Stimulated activated CD4-positive, alpha-beta T cell treated with anti-CD3 and anti-CD28 coated beads, Interleukin-15, amount 100 ng/mL, for 24 hours (primary cell): ENCODE measurements at places on chromosomes 6 and 20.

GRCh38 chr6:67606906-67607828 lies 1027.9 kb upstream of the ADGRB3 start:
- DNase-seq: no peak

GRCh38 chr6:79742030-79742429 lies 110.9 kb downstream of the SH3BGRL2 start:
- DNase-seq: no peak

DNA sequence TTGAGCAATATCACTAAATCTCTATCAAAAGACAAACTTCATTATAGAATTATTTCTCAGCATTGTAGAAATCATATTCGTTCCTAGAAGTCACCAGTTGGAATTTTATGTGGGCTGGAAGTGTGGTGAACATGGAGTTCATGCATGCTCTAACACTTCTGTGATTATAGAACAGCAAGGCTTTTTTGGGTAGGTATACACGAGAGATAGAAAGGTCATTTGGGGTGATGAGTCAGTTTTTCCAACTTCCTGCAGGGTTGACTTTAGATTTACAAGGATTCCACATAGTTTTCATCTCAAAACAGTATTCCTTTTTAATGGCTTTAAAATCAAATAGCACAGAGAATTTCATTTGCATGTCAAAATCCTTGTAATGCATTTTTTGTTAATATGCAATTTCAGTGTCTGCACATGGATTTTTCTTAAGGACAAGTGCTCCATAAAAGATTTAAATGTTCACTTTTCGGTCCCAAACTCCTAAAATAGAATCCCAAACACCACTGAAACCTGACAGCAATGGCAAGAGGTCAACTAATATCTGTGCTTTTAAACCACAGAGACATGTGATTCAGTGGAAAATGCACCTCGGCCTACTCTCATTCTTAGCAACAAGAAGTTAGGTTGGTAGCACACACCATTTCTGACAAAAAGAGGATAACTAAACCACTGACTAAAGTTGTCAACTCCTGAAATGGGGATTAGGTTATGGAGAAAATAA lies 211.0 kb downstream of the MOXD1 start:
- no peak for DNase-seq

- DNase-seq: no peak
Measured at GRCh38 chr6:118740372-118740771, 89.0 kb upstream of the CEP85L start.

DNA sequence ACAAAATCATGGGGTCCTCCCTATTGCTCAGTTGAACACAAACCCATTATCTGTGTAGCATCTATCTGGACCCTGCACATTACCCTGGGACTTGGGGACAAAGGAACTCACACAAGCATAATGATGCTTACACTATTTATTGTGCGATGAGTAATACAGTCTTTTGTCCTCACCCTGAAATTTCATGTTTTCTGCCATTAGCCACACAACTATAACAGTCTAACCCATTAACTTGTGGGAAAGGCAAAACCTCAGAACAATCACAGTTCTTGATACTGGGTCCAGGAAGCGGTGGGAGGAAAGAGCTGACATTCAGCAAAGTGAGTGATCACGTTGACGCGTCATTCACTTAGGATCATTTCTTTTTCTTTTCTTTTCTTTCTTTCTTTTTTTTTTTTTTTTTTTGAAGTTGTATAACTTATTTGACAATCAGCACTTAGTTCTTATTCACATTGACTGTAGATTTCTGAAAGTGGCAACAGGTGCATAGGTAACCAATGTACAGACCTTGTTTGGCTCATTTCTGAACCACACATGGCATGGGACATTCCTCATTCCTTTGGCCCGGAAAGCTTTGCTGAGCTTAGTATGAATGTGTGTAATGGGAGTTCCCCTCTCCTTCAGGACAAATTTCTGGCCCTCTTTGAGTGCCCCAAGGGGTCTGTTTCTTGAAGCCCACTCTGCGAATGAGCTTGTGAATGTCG lies 94.8 kb upstream of the CNKSR3 start:
- DNase-seq: peak; percentile 42

DNA sequence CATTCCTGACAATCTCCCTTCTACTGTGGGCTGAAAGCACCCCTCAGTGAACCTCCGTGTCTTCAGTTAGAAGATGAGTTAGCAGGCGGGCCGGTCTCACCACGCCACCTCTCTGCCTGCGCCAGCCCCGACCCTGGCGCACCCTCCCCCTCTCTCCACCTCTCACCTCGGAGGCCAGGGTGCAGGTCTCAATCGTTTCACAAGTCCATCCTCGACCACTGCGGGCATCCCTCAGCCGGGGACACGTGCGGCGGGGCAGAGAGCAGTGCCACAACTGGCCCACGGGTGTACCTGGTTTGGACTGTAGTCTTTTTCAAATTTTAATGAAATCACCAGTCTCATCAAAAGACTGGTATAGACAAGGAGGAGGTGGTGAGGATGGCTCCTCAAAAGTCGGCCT lies 34.4 kb downstream of the NFATC2 start:
- DNase-seq: no peak

DNA sequence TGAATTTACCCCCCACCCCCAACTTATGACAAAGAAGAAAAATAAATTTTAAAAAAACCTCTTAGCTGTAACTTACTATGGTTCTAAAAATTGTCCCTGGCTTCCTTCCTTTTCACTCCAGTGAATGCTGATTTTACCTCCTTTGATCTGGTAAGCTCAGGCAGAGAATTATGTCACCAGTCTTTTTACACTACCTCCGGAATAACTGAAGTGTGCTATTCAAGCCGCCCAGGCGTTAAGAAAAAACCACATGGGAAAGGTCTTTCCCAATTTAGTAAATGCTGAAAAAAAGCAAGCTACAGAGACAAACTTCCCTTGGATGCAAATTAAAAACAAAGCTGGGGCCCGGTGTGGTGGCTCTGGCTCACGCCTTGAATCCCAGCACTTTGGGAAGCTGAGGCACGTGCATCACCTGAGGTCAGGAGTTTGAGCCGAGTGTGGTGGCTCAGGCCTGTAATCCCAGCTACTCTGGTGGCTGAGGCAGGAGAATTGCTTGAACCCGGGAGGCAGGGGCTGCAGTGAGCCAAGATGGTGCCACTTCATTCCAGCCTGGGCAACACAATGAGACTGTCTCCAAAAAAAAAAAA lies 12.4 kb downstream of the SNX5 start:
- no peak for DNase-seq

GRCh38 chr20:50191065-50191543 lies 474 bp downstream of the CEBPB start:
- peak; percentile 74 for DNase-seq

DNA sequence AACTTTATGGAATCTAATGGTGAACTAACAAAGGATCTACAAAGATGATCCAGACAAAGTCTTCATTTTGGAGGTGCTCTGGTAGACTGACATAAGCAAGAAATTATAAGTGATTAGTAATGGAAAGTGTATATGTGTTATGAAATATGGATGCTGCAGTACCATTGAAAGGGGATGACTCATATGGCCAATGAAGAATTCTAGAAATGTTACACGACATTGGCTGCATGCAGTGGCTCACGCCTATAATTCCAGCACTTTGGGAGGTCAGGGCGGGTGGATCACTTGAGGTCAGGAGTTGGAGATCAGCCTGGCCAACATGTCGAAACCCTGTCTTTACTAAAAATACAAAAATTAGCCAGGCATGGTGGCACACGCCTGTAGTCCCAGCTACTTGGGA lies 23.5 kb downstream of the CFAP206 start:
- no peak for DNase-seq

DNA sequence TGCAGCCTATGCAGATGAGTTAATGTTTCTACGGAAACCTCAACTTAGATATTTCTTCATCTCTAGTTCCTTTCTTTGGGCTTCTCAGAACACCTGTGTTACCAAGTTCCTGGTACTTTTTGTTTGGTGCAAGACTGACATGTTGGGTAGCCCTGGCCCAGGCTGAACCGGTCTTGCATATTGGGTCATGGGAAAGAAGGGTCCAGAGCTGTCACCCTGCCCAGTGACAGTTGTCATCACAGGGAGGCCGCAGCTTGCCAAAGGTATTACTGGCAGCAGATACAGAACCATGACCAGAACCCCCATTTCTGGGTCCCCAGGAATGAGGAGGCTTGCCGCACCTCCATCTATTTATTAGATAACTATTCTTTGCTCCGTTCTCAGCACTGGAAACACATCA lies 40.2 kb downstream of the PDYN start:
- DNase-seq: no peak

DNA sequence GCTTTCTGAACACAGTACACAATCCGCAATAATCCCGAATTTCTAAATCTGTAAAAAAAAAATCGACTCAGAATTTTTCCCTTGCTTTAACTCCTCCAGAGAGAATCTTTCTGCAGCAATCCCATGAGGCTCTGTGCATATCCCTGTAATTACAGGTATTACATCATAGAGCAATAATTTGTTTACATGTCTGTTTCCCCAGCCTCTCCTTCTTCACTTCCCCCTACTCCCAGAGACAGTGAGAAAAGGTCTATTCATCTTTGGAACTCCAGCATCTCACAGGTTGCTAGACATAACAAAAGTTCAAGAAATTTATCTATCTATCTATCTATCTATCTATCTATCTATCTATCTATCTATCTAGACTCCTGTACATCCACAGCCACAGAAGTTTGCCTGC lies 26.0 kb downstream of the KLHL31 start:
- no peak for DNase-seq

DNA sequence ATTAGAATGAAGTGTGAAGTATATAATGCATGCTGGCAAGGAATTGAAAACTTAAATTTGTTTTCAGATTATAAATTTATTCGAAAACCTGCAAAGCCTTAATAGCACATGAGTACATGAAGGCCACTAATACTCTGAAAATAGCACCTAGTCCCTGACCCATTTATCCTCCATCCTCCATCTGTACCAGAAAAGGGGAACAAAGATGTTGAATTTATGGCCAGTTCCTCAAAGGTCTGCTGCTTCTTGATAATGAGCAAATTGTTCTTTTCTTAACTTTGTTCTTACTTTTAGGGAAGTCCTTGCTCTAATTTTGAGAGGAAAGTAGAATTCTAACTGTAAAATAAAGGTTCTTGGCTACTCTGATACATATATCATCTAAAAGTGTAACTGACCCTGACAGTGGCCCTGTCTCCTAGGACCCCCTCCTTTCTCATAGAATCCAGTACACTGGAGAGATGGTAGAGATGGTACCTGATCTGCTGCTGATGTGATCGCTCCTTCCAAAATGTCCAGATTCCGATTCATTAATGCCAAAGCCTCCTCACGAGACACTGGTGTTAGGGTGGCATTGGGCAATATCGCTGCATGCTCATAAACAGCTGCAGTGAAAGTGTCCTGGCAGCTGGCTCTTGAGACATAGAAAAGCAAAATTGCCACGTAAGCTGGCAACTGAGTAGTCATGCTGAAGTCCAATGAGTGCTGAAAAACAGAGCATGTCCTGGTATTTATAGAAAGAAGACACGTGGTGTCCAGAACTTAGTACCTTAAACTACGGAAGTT lies at the start of gene VNN1:
VNN1 (minus strand) TSS at position 704 of the 783 bp plus-strand sequence; CDS start at position 684, 20 bp downstream.
- no peak for DNase-seq

GRCh38 chr20:31774408-31774807 lies 35.3 kb downstream of the TPX2 start:
- DNase-seq: no peak

DNA sequence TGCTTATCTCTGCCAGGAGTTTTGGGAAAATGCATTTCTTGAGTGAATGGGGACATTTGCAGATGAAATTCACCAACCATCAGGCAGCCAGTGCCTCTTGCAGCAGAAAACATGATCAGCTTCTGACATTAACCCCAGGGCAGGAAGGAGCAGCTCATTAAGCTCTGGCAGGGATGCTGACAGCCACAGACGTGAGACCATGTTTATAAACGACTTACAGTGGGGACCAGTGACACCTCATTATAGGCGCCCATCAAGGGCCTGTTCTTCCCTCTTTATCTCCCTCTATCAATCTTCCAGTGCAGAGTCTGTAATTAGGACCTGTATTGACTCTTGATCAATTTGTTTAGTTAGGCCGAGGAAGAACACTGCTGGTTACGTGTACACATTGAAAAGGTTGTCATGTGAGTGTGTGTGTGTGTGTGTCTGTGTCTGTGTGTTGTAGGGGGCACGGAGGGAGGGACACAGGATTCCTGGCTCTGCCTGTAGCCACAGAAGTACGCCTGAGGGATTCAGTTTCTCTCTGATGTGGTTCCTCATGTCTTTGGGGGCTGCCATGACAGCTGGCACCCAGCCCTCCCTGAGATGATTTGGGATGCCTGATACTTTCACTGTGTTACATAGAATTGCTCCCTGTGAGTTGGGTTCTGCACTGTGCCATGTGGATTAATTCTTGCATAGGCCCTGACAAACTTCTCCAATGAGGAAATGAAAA lies 428.4 kb upstream of the CHD6 start:
- DNase-seq: no peak

- no peak for DNase-seq
Measured at GRCh38 chr6:87697581-87698546, 4.2 kb downstream of the AKIRIN2 start.

DNA sequence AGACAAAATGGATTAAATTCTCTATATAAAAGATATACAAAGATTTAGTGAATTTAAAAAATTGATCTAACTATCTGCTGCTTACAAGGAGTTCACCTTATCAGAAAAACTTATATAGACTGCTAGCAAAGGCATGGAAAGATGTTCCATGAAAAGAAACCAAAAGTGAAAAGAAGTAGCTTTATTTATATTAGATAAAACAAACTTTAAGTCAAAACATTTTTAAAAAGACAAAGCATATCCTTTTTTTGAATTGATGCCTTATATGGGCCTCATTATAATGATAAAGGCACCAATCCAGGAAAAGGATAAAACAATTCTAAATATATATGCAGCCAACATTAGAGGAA lies 334.2 kb downstream of the MEI4 start:
- DNase-seq: no peak
